NCI-H82 (cell line): ENCODE measurements at places on chromosomes 12 and 14.

DNA sequence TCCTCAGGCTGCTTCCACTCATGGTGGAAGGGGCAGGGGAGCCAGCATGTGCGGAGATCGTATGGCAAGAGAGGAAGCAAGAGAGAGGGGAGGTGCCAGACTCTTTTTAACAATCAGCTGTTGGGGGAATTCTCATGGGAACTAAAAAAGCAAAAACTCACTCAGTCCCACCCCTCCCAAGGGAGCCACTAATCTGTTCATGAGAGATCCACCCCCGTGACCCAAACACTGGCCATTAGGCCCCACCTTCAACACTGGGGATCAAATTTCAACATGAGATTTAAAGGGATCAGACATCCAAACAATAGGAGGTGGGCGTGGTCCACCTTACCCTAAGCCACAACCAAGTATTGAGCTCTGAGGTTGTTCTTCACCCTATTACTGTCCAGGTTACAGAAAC is 375.1 kb downstream of the GRIN2B start:
- DNase-seq = peak; percentile 82

GRCh38 chr14:94112513-94113063 is 2.1 kb downstream of the IFI27 start:
- no peak for DNase-seq

- no peak for DNase-seq
Measured at GRCh38 chr14:24817212-24818057, 183.4 kb upstream of the GZMB start.

- DNase-seq = no peak
Measured at GRCh38 chr12:88529531-88530488, 50.5 kb downstream of the KITLG start.

- no peak for DNase-seq
Measured at GRCh38 chr14:85479306-85479705, 50.6 kb upstream of the FLRT2 start.

DNA sequence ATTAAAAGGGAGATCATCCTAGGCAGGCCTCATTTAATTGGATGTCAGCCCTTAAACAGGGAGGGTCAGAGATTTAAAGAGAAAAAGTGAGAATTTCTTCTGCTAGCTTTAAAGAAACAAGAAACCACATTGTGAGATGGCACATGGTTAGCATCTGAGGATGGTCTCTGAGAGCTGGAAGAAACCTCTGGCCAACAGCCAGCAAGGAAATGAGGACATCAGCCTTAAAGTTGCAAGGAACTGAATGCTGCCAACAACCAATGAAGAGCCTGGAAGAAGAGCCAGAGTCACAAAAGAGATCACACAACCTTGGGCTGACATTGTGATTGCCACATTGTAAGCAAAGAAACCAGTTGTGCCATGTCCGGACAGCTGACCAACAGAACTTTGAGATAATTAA is 17.5 kb upstream of the FAR2 start:
- no peak for DNase-seq

DNA sequence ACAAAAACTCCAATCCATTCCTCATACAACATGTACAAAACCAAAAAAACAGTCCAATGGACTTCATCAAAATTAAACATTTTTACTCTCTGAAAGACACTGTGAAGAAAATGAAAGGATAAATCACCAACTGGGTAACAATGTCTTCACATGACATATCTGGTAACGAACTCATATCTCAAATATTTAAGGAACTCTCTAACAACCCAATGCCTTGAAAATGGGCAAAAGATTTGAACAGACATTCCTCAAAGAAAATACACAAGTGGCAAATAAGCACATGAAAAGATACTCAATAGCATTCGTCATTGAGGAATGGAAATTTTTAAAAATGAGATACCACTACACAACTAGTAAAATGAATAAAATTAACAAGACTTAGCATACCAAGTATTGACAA is 198.7 kb upstream of the RASSF8 start:
- DNase-seq = no peak
